ENCODE measurements at places on chromosomes 3 and 15. TPM values are rescaled to one million over a fixed set of nuclear protein-coding genes. Genes with fewer than 3 reads are reported as not detected.

- DNase-seq, result peak; percentile 74
Observed at GRCh38 chr3:187165144-187165543, 25.8 kb upstream of the RPL39L start.

The SCAMP5 gene
- 4.8 TPM for total RNA-seq

The FBXW12 gene
- not detected for total RNA-seq

DNA sequence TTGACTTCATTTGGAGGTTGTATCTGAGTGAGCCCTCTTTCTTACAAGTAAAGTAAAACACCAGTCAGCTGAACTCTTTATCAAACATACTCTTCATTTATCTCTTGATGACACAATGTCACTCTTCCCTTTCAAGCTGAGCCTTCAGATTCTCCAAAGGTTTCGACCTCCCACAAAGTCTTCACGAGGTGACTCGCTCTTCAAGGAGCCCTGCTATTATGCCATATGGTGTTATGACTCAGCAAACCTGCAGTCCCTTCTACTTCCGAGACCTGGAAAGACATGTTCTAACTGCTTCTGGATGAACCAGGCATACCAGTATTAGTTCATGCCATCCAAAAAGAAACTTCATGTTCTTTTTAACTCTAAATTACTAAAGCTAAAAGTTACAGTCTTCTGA, 23.1 kb downstream of the AADAC start:
- DNase-seq, result peak; percentile 29

DNA sequence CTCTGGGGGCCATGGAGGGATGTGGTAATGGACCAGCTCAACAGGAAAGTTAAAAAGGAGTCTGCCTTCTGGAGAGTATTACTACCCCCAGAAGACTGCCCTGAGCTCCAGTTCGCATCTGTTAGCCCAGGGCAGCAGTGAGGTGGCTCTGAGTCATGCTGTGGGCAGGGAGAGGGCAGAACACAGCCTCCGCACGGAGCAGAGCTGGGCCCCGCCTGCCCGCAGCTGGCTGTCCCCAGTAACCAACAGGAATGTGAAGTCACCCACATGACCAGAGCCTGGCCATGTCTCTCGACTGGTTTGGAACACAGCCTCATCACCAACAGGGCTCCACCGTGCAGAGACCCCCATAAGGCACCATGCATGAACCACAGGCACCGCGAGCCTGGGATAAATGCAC, 62.1 kb downstream of the CYFIP1 start:
- no peak for DNase-seq

GRCh38 chr3:62084558-62084957, 288.8 kb downstream of the FEZF2 start:
- DNase-seq, result no peak

DNA sequence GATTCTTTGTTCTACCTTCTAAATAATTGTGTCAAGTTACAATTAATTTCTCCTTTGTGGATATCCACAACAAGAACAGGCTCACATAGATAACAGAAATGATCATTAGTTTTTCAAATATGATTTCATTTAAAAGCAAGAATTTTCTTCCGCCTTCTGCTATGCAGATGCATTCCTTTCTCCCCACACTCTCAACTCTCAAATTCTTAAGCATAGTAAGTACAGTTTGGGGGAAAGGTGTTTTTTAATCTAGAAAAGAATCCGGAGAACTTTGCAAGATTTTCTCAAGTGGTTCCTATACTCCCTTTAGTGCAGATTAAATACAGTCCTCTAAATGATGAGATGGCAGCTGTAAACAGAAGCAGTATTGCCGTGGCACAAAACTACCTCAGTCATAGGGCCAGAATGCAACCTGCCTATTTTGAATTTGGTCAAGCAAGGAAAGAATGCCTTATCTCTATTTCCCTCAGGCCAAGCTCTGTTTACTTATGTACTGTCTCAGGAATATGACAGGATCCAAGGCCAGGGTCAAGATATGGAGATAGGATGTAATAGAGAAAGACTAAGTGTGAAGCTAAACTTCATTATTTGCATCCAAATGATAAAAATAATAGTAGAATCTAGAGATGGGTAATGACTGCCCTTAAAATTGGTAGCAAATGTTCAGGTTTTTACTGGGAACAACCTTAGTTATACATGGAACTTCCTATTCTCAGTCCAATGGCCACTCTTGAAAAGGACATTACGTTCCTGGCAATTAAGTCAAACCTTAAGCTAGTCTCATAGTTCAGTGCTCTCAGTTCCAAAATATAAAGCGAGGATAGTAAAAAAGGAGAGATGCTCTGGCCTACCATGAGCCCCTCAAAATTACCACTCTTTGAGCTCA, 77.3 kb upstream of the PHLDB2 start:
- DNase-seq, result no peak

The PFN2 gene
- 91.7 TPM for total RNA-seq

DNA sequence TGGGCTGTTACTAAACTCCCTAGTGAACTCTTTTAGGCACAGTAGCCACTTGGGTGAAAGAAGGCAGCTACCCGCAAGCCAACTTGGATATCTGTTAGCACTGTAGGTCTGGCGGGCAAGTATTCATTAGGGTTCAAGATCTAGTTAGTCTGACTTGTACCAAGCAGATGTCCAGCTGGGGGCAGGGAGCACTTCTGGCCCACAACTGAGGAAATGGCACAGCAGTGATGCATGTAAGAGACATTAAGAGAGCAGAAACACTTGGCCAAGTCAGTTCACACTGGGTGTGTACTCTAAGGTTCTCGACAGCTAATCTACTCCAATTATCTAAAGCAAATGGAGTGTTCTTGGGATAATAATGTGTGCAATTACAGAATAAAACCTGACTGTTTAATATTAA, 131.7 kb downstream of the CTNNB1 start:
- no peak for DNase-seq

DNA sequence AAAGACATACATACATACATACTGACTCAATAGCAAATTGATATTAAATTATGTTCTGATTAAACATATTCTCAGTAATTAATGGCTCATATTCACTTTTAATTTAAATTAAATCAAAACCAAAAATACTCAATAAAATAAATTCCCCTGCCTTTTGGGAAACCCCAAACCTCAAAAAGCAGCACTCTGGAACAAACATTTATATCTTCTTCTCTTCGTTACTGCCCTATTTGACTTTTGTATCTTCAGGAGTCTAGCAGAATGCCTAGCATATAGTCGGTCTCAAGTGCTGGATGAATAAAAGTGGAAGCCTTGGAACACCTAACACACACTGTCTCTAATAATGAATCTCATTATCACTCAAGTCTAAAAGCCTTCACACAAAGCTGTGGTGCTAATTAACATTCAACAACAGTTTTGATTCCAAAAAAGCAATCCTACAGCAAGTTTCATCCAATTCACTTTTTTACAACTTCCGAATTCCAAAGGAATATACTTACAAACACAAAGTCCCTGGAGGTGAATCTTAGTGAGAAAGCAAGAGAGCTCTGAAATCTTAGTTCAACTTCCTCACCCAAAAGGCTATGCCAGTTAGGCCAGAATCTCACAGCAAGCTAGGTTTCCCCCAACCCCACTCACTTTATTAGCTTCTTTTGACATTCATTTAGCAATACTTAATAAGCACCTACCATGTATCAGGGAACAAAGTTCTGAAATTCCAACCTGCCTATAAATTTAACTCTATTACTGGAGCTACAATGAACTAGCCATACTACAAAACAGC, 35.0 kb downstream of the GSK3B start:
- DNase-seq, result no peak

DNA sequence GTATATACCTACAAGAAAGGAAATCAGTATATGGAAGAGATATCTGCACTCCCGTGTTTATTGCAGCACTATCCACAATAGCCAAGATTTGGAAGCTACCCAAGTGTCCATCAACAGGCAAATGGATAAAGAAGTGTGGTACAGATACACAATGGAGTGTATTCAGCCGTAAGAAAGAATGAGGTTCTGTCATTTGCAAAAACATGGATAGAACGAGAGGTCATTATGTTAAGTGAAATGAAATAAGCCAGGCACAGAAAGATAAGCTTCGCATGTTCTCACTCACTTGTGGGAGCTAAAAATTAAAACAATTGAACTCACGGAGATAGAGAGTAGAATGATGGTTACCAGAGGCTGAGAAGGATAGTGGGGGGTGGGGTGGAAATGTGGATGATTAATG, 53.1 kb downstream of the FAM81A start:
- no peak for DNase-seq

DNA sequence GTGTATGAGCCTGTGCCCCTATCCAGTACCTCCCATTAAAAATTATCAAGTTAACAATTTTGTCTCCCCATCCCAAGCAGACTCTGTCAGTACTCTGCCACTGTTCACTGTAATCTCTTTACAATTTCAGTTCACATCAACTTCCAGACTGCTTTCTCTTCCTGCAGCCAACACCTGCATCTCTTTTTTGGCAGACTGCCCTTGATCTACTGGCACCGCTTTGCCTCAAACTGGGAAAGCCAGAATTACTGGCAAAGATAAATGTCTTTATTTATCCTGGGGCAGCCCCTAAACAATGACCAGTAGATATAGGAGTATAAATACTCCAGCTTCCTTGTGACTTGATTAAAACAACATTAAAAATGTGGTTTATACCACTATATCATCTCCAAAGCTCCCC, 494.1 kb downstream of the ZNF385D start:
- DNase-seq, result no peak

DNA sequence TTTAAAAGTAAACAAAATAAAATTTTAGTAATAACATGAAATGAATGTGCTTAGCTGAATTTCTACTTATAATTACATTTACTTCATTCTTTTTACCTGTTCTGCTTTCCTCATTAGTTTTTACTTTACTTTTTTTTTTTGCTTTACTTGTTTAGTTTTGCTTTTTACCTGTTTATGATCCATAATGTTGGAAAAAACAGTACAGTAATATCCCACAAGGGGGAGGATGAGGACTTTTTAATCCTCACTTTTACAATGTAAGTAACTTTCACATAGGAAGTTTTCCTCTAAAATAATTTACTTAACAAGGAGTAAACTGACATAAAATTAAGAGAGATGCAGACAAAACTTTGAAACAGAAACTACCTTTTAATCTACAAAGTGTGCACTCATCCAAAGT, 268.7 kb downstream of the TBC1D5 start:
- no peak for DNase-seq

The OR5K4 gene
- total RNA-seq, result not detected

DNA sequence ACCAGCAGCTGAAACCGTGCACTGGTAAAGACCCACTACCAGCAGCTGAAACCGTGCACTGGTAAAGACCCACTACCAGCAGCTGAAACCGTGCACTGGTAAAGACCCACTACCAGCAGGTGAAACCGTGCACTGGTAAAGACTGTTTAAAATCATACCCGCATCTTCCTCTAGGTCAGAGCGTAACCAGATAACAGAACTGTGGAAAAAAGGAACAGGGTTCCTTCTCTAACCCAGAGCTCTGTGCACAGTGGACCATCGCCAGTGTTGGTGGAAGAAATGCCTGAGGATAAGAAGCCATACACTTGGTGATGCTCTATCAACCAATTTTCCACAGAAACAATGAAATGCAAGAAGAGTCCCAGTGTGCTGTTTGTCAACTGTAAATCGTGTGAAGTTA, 243.4 kb downstream of the NTRK3 start:
- no peak for DNase-seq

DNA sequence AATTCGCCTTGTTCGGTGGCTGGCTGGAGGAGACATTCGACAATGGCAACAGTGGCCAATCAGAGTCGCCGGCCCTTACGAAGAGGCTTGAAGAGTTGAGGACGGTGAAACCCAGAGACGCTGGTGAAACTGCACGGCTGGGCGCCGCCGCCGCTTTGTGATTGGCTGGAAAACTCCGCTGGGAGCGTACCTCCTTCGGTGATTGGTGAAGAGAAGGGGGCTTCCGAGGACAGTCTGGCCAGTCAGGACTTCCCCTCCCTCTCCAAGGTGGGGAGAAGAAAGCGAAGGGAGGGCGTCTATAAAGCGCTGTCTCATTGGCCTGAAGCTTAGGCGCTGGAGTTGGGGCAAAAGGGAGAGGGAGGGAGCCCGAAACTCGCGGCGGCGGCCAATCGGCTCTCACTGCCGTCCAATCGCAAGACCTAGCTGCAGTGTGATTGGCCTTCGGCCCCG, 554 bp upstream of the GSK3B start:
- peak; percentile 100 for DNase-seq

DNA sequence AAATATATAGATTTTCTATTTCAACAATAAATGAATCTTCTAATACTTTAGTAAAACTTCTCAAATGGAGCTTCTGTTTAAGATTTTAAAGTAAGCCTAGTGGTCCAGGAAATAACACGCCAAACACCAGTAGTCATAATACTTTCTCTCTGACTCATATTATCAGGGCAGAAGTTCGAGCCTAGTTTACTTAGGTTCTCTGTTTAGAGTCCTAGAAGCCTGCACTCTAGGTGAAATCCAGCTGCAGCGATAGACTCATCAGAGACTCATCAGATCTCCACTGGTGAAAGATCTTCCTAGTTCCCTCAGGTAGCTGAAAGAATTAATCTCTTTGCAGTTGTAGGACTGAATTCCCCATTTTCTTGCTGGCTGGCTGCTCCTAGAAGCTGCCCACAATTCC, 552.5 kb upstream of the ROBO2 start:
- DNase-seq, result no peak

GRCh38 chr3:159844801-159845261, 143.8 kb upstream of the IL12A start:
- DNase-seq, result no peak

GRCh38 chr15:45402955-45403877, 24.9 kb upstream of the GATM start:
- peak; percentile 41 for DNase-seq

DNA sequence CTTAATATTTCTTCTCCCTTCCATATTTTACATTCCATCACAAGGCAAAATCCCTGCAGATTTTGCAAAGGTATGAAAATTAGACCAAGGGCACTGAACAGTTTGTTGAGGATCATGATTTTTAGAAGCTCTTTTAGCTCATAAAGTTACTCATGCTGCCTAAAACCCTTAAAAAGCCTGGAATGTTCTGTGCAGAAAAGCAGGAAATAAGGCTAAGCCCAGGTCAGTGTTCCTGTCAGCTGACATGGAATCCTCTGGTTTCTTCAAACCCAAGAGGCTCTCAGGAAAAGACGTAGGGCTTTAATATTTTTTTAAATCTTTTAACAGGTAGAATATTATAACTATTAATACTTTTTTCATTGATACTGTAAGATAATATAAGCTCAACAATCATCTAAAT, 8.2 kb downstream of the CBLB start:
- no peak for DNase-seq

- peak; percentile 77 for DNase-seq
Observed at GRCh38 chr3:27666708-27667107, 55.4 kb downstream of the EOMES start.

The TIMP4 gene
- total RNA-seq, result 17.2 TPM

Measured in lung (tissue), 17 donors.